ENCODE measurements at places on chromosomes 3 and 15.

- no peak for DNase-seq
Measured at GRCh38 chr3:109211941-109212340, 75.4 kb downstream of the C3orf85 start.

DNA sequence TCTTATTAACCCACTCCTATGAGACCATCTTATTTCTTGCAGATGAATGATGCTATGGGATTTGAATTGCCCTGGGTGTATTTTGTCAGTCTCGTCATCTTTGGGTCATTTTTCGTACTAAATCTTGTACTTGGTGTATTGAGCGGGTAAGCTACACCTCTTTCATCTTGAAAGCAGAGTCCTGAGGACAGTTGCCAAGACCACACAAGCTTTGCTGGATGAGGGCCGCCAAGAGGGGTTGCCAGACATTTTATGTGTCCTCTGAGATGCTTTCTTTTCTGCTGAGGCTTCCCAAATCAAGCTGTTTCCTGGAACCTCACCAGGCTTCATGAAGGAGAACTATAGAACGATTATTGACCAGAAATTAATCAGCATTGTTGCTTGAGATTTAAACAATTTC is 173.2 kb downstream of the CHDH start:
- no peak for DNase-seq

DNA sequence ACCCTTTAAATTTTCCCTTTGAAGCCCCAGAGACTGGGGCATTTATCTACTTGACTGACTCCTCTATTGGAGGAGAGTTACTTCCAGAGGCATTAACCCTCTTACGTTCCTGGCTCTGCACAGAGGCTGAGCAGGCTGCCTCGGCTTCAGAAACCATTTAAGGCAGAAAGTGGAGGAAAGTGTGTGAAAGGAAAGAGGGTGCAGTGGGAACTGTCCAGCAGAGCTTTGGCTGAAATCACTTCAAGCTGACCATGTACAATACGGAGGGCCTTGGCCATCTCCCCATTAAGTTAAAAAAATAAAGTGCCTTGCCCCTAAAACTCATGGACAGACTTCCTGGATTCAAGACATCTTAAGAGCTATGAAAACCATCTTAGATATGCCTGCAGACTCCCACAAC is 238.7 kb downstream of the SV2B start:
- peak; percentile 3 for DNase-seq

DNA sequence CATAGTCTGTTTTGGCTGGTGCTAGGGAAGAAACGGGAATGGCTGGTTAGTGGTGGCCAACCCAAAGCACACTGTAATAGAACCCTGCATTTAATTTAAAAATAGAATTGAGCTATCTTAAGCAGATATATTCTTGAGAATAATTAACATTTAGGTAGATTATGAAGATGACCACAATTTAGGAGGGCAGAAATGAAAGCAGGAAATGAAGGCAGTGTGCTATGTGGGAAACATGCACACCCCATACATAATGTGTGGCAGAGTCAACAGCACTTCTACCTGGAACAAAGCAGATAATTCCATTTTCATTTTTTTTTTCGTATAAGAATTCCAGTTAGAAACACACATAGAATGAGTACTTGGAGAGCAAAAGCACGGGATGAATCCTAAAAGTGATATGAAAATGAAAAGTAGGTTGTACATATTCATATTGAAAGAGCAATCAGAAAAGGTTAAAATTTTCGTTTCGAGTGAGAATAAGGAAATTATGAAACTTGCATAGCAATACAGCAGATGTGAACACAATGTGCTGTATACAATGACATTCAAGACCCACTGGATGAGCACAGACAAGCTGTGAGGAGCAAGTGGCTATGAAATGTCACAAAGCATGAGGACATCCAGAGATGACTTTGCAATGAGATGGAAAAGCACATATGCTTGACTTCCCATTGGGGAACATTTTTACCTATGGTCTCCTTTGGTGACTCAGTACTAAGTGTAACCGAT is 102.6 kb downstream of the TFG start:
- DNase-seq = no peak

DNA sequence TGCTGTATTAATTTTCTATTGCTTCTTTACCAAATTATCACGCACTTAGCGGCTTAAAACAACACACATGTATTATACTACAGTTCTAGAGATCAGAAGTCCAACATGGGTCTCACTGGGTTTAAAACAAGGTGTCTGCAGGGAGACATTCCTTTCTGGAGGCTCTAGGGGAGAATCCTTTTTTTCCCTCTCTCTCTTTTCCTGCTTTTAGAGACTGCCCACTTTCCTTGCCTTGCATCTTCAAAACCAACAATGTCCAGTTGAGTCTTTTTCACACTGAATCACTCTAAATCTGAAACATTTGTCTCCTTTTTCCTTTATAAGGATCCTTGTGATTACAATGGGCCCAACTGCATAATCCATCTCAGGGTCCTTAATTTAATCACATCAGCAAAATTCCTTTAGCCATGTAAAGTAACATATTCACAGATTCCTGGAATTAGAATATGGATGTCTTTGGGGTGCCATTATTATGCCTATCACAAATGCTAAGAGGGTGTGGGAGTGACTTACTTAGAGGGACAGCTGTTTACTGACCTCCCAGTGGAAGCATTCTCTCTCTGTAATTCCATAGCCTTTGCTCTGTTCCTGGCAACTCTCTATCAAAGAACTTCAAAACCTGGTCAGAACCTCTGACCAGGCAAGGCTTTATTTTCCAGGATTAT is 21.8 kb downstream of the CD200 start:
- DNase-seq = no peak

DNA sequence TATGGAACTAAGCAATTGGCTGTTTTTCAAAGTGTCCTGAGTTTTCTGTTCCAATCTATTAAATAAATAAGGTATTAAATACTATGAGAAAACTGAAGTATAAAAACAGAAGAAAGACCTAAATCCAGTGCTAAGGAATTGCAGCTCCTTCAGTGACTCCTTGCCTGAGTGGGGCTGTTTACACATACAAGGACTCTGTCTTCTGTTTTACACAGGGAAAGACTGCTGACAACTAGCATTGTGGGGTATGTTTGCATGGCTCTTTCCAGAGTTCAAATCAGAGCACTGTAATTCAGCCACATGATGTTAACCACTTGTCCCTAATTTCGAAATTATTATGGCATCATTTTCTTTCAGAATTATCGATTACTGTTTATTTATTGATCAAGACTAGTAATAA is 31.3 kb upstream of the MEIS2 start:
- DNase-seq = no peak

DNA sequence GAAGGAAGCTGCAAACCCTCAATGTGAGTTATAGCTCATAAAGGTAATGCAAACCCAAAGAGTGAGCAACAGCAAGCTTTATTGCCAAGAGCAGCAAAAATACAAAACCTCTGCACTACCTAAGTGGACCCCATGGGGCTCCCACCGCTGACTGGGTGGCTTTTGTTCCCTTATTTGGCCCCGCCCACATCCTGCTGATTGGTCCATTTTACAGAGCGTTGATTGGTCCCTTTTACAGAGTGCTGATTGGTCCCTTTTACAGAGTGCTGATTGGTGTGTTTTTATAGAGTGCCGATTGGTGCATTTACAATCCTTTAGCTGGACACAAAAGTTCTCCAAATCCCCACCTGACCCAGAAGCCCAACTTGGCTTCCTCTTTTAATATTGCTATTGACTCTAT is 154.5 kb upstream of the NSMCE3 start:
- DNase-seq = no peak

DNA sequence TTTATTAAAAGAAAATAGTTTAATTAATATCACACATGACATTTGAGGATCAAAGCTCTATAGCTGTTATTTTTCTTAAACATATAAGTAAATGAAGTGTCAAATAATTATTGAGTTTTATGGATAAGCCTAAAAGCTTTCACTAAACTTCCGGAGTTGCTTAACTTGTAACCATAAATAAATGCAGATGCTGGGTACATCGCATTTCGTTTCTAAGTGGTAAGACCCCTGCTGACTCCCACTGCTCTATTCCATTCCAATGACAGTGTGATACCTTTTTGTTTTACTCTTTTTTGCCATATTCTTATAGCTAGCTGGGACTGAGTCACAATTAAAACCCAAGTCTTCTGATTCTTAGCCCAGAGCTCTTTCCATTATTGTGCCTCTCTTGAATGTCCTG is 411.1 kb downstream of the SOX2 start:
- no peak for DNase-seq

DNA sequence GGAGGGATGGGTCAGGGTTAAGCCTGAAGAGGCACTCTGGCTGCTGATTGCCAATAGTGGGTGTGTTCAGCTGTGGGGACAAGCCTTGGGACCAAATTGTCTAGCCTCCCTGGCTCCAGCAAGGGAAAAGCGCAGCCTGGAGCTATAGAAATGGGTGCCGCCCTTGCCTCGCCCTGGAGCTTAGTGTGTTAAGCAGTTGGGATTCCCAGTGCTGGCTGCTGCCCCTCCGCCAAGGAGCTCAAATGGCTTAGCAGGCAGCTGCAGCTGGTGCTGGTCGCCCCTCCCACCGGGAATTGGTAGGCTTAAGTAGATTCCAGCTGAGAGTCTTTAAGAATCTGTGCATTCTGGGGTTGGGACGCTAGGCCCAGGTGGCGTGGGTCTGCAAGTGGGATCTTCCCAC is 662.9 kb upstream of the TBL1XR1 start:
- no peak for DNase-seq

GRCh38 chr3:54663501-54664011 is 264.3 kb downstream of the LRTM1 start:
- no peak for DNase-seq

DNA sequence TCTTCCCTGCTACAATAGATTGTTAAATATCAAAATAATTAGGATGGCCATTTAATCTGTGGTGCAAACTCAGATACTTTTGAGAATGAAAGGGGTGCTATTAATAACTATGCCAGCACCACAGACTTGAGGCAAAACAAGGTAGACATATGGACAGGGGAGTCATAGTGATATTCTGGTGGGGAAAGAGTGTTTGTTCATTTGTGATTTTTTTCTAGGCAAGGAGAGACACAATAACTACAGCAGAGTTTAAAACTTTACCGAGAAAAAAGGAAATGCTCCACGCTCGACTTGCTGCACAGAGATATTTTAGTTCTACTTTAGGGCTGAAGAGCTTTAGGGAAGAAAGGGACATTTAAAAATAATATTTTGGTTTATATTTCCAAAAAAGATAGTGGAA is 611.2 kb upstream of the GRM7 start:
- no peak for DNase-seq

DNA sequence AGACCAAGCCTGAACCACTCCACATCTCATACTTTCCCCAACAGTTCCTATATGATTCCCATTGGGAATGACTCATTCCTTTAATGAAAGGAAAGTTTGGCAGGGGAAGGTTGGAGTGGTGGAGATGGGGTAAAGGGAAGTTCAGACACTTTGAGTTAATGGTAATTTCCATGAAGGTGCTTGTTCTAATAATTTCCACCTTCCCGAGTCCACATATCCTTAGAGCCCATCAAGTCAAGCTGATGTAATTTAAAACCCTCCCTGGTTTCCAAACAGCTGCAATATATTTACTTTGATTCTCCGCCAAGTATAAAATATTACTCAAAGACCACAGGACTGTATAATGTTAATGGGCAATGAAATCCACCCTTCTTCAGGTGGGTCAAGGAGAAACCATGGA is 95.0 kb upstream of the GALNT15 start:
- DNase-seq = peak; percentile 33

DNA sequence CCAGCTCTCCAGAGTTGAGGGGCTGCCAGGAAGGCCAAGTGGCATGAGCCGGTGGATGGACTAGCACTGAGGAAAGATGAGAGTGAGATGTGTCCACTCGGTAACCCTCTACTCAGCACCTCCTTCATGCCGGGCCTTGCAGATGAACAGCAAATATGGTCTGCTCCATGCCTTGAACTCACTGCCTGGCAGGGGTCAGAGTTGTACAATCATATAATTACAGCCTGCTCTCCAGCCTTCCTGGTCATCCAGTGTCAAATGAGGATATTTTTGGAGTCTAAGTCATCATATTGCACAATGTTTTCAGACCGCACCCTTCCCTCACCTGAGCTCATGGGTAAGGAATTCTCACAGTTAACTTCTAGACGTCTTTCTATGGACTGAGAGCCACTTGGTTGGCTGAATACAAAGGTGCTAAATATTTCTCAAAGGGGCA is 4.9 kb downstream of the MGLL start:
- DNase-seq = peak; percentile 88

DNA sequence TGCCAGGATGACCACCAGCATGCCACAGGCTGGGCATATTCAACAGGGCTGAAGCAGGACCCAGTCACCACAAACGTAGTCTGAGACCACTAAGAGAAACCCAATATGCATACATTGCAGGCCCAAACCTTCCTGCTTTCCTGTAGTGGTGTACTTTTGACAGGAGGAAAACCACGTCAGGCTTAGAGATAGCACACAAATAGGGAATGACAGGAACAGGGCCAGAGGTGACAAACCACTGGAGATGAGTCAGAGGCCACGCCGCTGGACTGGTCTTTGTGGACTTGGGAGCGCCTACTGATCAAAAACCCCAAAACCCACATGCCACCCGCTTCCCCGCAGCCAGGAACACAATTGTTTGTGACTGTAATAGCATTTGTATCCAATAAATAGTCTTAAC is 3.6 kb upstream of the EFCAB12 start:
- no peak for DNase-seq

DNA sequence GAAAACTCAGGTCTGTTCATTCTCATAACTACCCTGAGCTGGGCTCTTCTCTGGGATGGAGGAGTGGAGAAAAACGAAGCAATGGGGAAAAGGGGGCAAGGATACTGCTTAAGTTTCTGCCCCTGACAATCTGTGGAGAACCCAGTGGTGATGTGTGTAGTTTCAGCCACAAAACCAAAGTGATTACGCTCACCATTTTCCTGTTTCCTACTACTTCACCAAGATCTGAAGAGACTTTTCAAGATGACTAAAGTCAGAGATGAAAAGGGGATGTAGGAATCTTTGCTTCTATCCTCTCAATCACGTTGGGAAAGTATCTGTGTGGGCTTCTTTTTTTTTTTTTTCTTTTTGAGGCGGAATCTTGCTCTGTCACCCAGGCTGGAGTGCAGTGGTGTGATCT is 8.3 kb upstream of the UBE2E1 start:
- DNase-seq = no peak

DNA sequence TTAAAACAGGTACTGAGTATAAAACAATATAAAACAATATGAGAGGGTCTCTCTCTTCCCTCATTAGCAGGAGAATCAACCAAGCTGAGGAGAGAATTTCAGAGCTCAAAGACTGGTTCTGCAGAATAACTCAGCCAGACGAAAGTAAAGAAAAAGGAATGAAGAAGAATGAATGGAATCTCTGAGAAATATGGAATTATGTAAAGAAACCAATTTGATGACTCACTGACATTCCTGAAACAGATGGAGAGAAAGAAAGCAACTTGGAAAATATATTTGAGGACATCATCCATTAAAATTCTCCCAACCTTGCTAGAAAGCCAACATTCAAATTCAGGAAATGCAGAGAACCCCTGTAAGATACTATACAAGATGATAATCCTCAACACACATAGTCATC is 630.9 kb downstream of the PYDC2 start:
- peak; percentile 74 for DNase-seq
